Ureter (tissue), 1 donor: ENCODE measurements at places on chromosomes 1 and 21.

DNA sequence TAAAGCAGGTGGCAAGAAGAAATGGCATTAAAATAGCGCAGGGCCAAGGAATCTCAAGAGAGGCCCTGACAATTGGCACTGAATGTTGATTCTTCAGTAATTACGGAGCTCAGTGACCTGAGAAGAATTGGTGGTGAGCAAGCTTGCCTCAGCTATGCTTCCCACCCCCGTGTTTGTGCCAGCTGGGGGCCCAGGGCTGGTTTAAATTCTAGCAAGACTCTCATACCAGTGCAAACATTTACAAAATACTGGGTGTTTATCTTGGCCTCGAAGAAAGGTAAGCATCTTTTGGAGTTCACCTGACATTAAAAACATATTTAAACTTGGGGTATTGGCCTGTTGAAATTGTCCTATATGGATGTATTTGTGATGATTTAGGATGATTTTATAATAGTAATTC is 296.7 kb upstream of the USP25 start:
- no peak for DNase-seq

GRCh38 chr1:62876535-62876934 is 92.6 kb downstream of the ATG4C start:
- no peak for DNase-seq

DNA sequence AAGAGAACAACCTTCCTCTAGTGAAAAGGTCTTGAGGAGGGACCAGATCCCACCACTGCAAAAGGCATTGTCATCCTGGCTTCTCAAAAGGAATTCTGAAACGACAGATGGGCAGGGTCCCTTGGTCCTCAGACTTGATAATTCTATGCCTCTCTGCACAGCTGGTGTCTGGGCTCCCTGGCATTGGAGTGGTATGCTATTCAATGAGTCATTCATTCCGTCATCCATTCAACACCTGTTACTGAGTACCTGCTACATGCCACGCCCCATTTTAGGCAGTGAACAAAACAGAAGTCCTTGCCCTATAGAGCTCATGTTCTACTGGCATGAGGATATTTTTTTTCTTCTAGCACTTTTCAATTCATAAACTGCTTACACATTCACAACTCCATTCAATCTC is 45.8 kb upstream of the HMGB4 start:
- no peak for DNase-seq

DNA sequence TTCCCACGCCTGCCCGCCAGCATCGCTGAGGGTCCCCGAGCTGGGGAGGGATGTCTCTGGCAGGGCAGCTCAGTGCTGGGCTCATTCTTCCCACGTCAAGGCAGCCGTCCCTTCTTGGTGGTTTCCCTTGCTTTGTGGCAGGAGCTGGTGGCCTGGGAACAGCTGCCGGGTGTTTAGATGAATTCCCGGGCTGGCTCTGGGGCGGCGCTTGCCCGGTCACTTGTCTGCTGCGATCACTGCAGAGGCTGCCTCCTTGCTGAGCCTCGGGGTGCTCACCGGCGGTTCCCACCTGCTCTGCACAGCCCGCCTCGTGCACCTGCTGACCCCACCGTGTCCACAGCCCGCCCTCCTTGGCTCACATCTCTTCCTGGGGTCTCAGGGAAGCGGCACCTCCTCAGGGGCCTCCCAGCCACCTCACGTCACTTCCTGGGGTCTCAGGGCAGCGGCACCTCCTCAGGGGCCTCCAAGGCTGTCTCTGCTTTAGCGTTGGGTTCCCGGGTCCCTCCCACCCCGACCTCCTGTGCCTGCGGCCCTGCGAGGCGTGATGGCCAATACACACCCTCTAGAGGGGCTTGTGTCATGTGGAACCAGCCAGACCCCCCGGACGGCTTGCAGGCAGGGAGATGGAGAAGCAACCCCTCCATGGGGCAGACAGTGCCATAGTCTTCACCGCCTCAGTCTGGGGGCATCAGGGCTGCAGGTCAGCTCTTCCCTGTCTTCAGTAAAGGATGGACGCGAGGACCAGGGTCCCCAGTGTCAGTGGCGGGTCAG is 13.5 kb downstream of the COL18A1 start:
- no peak for DNase-seq

DNA sequence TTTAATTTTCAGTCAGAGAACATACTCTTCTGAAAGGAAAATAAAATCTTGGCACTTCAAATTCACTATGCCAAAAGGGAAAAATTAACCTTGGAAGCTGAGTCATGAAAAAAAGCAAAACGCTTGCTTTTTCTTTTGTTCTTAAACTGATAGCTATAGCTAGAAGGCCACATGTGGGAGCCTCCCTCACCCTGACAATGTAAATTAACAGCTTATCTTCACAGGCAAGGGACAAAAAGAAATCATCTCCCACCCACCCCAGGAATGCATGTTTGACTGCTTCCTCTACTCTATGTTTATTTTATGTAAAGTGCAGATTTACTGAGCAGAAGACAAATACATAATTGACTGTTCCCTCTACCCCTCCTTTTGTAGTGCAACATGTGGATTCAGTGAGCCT is 38.0 kb downstream of the EBNA1BP2 start:
- no peak for DNase-seq
